HFF-Myc (cell line): ENCODE measurements at places on chromosomes 2 and 18.

DNA sequence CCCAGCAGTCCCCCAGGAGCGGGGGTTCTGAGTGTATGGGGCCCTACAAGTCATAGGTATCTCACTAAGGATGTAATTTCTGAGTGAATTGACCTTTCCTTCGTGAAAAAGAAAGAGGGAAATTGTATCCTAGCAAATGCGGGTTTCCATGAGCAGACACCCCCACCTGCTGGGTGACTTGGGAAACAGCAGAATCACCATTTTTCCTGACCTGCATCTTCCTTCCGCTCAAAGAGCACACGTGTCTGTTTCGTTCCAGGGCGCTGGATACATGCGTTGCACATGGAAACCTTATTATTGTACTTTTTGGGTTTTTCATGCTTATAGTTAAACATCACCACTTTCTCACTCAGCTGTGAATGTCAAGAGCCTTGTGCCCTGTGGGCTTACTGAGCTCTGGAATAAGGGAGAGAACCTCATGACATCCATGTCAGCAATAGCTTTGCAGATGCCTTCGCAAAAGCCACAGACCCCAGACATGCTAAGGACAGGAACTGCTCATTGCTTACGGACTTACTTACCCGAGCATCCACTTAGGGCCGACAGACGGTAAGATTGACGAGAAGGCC lies 132.8 kb downstream of the TPO start:
- DNase-seq, result no peak

GRCh38 chr2:128413718-128414341 lies 95.2 kb upstream of the HS6ST1 start:
- DNase-seq, result no peak

- no peak for DNase-seq
Observed at GRCh38 chr2:238682536-238682935, 165.3 kb upstream of the TWIST2 start.

DNA sequence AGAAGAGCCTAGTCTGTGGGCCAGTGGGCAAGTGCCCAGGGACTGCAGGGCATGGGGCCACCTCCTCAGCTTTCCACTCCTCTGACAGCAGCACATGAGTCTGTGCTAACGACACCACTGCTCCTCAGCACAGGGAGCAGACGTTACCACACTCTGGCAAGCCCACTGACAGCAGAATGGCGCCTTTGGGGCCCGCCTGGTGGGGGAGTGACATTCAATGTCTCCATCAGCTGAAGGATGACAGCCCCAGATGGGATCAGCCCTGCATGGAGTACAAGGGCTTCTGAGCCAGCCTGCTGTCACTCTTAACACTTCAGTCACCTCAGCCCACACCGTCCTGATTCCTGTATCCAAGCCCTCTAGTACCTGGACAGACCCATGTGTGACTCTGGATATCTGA lies 149.4 kb upstream of the SMAD2 start:
- DNase-seq, result no peak

DNA sequence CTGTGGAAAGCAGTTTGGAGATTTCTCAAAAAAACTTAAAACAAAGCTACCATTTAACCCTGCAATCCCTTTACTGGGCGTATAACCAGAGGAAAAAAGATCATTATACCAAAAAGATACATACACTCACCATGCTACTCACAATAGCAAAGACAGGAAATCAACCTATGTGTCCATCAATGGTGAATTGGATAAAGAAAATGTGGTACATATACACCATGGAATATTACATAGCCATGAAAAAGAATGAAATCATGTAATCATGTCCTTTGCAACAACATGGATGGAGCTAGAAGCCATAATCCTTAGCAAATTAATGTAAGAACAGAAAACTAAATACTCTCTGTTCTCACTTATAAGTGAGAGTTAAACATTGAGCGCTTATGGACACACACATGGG lies 18.6 kb downstream of the ABCA12 start:
- no peak for DNase-seq

DNA sequence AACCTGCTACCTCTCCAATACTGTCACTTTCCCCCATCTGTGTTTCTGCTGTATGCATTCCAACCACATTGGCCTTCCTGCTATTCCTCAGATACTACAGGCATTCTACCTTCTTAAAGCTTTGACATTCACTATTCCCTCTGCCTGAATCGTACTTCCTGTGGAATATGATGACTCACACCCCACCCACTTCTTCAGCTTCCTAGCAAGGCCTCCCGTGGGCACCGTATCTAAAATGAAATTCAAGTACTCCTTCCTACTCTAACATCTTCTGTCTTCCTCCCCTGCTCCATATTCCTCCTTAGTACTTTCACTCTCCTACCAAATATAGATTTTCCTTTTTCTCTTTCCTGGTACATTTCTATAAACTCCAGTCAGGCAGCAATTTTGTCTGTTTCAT lies 710.4 kb downstream of the RNF144A start:
- peak; percentile 11 for DNase-seq

DNA sequence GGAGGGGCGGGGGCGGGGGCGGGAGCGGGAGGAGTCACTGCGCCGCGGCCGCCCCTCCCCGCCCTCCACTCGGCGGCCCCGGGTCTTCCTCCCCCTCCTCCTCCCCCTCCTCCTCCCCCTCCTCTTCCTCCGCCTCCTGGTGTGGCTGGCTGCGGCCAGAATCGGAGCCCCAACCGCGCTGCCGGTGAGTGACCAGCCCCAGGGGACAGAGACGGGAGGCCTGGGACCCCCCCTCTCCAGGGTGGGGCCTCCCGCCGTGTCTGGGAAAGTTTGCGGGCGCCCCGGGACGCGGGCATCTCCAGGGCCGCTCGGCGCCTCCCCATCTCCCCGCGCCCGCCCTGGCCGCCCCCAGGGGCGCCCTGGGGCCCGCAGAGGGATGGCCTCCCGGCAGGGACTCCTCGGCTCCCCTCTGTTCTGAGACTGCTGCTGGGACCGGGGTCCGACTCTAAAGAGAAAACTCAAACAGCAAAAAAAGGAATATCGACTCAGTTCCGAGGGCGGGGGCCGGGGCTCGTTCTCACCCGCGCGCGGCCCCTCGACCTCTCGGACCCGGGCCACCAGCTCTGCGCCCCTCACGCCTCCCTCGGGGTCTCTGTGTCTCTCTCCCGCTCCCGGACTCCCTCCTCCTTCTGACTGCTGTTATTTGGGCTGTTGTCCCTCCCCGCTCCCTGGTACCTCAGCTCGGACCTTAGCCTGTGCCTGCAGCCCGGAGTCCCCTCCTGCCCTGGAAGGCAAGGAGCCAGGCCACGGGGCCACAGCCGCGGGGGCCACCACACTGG lies at the start of gene STON1:
Gene STON1 (plus strand): TSS at position 122 of the 779 bp plus-strand sequence. CDS start 50,480 bp downstream, outside the sequence.
- DNase-seq, result no peak

DNA sequence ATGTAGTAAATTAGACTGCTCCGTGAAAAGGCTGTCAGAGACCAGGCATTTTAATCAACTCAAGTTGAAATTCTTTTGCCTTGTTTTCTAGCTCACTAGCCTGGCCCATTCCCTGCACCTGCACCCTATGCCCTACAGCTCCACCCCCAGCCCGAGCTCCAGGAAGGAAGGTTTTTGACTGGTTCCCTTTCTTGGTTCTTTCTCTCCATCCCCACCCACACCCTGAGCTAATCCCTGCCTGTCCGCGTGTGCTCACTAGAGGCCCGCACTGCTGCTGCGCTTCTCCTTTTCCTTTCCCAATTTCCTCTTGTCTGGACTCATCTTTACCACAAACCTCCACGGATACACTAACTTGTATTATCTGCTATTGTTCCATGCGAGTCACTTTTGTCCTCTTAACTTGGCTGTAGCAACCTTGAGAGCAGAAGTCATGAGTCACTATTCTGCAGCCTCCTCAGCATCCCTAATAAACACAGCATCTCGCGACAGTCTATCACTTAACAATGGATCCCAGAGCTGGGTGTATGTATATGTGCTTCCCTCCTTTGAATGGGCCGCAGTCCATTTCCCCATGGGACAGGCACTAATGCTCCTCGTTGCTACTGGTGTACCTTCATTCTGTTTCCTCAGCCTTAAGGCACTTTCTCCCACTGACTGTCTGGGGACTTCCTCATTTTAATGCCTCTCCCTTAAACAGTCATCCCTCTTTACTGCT lies 36.5 kb downstream of the COLEC12 start:
- no peak for DNase-seq

GRCh38 chr2:23411752-23412431 lies 26.9 kb downstream of the KLHL29 start:
- DNase-seq, result peak; percentile 65

DNA sequence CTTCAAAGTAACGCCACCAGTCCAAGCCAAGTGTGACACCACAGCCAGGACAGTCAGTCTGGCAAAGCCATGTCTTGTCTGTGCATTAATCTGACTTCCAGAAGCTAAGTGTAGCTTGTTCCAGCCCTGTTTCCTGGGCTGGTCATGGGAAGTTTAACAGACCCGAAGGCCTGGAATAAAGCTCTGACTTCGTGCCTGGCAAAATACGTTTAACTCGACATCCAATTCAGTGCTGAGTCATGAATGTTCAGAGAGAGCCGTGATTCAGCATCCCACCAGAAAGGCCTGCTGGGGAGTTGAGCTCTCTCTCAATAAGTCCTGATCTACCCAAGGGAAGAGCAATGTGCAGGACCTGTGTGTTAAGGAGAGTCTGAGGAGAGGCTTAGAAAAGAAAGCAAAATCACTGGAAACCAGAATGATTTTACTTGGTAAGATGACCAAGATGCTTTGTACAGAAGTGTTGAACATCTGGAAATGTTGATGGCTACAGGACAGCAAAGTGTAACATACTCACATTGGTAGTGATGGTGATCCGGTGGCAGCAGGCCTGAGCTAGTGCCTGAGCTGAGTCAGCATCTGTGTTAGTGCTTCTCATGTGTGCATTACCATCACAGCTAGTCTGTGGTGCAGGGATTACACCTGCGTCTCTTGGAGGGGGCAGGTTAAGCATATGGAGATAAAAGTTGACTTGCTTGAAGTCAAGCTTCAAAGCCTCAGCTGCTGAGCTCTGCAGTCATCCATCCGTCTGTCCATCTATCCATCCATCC lies 743.7 kb upstream of the HS6ST1 start:
- DNase-seq, result no peak

DNA sequence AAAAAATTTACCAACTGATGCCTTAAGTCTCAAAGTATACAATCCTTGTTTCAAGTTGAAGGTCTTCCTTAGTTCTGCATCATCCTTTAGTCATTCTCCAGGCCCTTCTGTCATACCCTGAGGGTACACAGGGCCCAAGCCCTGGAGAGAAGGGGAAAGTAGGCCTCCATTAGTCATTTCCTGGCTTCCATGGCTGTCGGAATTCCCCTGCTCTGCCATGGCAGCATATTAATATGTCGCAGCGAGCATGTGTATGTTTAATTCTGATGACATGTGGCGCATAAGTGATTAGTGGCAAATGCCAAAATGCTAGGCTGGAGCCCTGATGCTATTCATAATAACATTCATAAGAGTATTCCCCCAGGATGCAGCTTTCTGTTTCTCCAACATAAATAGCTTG lies 22.1 kb downstream of the GPR39 start:
- peak; percentile 87 for DNase-seq

DNA sequence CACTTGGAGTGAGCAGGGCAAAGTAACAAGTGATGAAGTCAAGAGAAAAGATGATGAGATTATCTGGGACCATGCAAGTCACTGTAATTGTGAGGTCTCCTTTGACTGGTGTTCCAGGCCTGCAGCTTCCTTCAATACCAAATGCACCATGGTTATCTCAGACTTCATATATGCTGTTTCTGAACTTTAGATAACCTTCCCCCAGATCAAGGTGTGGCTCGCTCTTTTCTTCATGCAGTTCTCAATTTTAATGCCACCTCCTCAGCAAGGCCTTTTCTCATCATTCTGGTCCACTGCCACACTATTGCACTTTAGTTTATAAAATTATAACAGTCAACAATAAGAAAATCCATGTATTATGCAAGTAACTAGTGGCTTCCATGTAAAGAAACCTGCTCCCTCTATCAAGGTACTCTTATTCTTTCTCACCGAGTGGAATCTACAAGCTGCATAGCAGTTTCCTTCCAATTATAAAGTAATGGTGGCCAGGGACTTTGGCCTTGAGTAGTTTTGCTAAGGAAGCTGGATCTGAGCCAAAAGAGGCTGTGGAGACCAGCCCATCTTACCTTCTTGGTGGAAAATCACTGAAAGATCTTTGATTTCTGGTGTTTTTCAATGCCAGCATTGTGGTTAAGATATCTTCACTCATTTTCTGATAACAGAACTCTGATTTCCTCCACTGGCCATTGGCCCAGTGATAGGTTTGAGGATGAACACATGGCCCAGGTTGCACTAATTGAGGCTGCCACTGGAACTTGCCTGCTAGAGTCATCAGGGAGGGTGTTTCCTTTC lies 113.6 kb downstream of the KCNE4 start:
- DNase-seq, result no peak

GRCh38 chr2:20917719-20918572 lies 95.0 kb upstream of the LDAH start:
- no peak for DNase-seq

DNA sequence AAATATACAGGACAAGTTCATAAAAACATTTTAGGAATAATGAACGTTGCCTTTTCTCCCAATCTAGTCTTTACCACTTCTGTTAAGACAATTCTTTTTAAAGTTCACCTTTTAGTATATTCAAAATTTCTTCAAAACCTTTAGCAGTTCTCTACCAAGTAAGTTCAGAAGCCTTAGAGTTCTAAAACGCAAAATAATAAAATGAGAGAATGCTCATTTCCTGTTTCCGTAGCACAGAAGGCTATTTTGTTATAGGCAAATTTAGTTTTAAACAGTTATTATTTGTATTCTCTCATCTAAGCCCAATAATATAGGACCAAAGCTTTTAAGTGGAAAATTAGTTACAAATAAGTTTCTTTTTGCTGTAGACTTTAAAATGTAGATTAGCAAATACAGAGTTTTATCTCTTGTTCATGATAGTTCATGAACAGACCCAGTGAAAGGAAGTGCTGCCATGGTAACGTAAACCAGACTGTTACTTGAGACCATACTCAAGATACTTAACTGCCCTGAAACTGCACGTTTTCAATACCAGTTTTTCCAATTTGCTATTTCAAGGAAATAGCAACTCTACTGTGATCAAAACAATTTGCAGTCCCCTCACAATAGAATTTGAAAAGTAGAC lies 173.1 kb upstream of the STON1 start:
- peak; percentile 43 for DNase-seq

GRCh38 chr2:239725551-239725890 lies 299.6 kb downstream of the NDUFA10 start:
- no peak for DNase-seq

DNA sequence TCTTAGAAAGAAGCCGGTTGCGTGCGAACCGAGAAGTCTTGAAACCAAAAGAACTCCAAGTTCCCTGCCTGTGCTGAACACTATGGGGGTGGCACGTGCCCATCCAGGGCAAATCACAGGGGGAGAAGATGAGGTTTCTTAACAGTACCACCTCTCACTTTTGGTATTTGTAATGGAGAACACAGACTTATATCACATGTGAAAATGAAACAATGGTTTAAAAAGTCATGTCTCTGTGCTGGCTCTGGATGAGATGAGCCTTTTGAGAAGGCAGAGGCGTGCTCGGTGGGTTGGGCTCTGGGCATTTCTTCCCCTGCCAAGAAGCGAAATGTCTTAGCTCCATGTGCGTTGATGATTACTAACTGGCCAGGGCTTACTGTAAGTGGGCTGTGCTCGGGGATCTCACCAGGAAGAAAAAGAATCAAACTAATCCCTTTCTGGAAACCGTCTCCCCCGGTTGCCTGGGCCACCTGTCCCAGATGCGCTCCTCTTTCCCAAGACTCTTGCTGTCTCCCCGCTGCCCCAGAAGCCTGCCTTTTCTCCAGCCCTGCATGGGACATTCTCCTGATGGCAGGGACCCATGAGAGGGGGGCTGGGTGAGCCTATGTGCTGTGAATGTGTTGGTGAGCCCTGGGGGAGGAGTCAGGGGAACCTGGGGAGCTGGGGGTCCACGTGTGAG lies 252.9 kb downstream of the PRKCE start:
- no peak for DNase-seq
